ENCODE measurements at places on chromosomes 1 and 21.

DNA sequence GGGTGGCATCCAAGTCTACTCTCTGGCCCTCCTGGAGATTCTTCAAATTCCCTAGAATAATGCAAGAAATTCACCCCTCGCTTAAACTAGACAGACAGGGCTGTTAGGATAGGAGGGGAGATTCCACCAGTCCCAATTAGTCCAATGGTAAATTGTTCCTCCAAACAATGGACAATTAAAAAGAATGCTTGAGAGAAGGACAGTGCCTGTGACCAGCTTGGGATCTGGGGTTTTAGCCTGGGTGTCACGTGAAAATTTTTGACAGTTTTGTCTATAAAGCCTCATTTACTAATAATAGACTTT, 177.7 kb upstream of the RAB4A start:
- peaks cover 24% of the 10 kb centered on the region for H3K27me3 ChIP-seq
- no peak overlapping the region for H3K4me3 ChIP-seq
- no peaks in the 10 kb centered on the region for H3K36me3 ChIP-seq
- no peaks in the 10 kb centered on the region for H3K4me1 ChIP-seq

GRCh38 chr1:58928514-58928913, 144.7 kb upstream of the JUN start:
- no peak overlapping the region for H3K27ac ChIP-seq
- peaks cover 5% of the 10 kb centered on the region for H3K4me1 ChIP-seq
- H3K36me3 ChIP-seq: no peaks in the 10 kb centered on the region
- no peak overlapping the region for H3K4me3 ChIP-seq

DNA sequence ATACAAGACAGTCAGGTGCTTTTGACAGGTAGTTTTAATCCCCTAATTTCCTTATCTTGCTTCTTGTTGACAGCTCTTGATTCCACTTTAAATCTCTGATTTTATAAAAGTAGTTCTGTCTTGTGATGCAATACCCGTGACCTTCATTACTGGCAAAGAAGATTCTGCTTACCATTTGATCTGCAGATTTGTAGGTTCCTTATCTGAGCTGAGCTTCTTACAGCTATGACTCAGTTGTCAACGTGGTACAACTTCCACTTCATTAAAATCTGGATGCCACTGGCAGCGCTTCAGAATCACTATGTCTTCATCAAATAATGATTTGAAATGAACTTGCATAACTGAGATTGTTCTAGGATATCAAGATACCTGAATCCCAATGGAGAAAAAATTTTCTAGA, 543.6 kb upstream of the B3GALT2 start:
- no peaks in the 10 kb centered on the region for H3K27me3 ChIP-seq
- H3K27ac ChIP-seq: no peak overlapping the region
- no peaks in the 10 kb centered on the region for H3K36me3 ChIP-seq
- peaks cover 2% of the 10 kb centered on the region for H3K4me1 ChIP-seq
- no peak overlapping the region for H3K4me3 ChIP-seq

DNA sequence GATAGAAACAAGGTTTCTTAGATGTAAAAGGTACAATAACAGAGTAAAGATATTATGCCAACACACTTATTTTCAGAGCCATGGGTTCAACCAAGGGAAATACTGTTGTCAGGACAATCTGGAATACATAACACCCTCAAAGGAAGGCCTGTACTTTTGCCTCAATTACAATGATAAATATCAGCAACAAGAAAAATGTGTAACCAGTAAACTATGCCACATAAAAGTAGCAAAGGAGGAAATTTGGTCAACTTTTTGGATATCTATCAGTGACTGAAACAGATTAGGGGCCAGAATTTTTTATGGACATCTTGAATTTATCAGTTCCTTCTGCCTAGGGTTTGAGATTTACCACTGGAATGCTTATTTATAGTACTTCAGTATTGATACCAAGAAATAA, 24.6 kb upstream of the RAP1GAP start:
- no peak overlapping the region for H3K4me3 ChIP-seq
- no peaks in the 10 kb centered on the region for H3K27me3 ChIP-seq
- DNase-seq: no peak
- no peak overlapping the region for H3K27ac ChIP-seq
- H3K36me3 ChIP-seq: peaks cover 27% of the 10 kb centered on the region

DNA sequence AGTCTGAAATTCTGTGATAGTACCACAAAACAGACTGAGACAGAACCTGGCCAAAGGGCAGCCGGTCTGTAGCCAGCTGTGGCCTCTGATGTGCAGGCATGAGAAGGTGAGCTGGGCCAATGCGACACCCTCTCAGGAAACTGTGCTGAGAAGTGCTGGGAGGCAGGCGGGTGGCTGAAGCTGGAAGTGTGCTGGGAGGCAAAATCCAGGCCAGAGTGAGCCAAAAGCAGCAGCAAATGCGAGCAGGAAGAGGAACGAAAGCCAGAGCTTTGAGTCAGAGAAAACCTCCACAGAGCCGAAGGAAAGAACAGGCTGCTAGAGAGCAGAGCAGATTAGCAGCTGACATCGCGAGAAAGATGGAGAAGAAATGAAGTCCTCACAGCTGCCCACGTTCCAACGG, 10.2 kb upstream of the ATP13A2 start:
- H3K36me3 ChIP-seq: peaks cover 60% of the 10 kb centered on the region
- DNase-seq: no peak
- no peaks in the 10 kb centered on the region for H3K27me3 ChIP-seq
- H3K27ac ChIP-seq: no peak overlapping the region
- no peaks in the 10 kb centered on the region for H3K4me1 ChIP-seq
- no peak overlapping the region for H3K4me3 ChIP-seq

DNA sequence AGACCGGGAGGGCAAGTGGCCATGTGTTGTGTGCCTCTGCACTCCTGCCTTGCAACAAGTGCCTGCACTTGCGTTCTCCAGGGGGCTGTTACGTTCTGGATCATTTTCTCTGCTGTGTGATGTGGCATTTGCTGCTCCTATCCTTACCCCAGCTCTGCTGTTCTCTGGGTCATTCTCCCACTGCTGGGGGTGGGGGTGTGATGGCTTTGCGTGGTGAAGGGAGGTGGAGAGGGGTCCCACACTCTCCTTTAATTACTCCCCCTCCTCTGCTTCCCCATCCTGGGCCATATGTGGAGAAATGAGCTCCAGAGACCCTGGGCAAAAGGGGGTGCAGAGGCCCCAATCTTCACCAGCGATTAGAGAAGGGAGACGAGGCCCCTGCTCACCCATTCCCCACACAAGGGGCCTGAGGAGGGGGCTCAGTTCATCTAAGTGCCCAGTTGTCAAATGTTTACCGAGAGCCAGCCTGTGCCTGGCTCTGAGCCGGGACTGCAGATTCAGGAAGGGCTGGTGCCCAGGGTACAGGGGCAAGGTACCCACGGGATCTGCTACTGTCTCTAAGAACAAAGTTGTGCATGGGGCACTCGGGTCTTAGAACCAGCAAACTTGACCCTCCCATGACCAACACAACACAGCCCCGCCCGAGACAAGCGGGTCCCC, 355.4 kb downstream of the PTPRU start:
- no peak overlapping the region for H3K4me3 ChIP-seq
- H3K27ac ChIP-seq: no peak overlapping the region
- no peak for DNase-seq

GRCh38 chr1:151828921-151829320, 2.7 kb downstream of the RORC start:
- peaks cover 57% of the 10 kb centered on the region for H3K27me3 ChIP-seq
- H3K27ac ChIP-seq: no peak overlapping the region
- H3K4me3 ChIP-seq: no peak overlapping the region
- peak; percentile 11 for DNase-seq

DNA sequence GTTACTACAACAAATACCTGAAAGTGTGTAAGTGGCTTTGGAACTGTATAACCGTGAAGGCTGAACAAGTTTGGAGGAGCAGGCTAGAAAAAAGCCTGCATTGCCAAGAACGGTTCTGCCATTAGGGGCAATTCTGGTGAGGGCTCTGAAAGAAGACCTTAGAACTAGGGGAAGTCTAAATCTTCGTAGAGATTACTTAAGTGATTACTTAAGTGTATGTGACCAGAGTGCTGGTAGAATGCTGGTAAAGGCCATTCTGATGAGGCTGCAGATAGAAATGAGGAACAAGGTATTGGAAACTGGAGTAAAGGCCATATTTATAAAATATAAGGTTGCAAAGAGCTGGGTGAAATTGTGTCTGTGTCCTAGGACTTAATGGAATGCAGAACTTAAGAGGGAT, 158.0 kb downstream of the CLIC6 start:
- H3K36me3 ChIP-seq: peaks cover 50% of the 10 kb centered on the region
- no peak for DNase-seq
- no peak overlapping the region for H3K27ac ChIP-seq
- no peaks in the 10 kb centered on the region for H3K4me1 ChIP-seq

DNA sequence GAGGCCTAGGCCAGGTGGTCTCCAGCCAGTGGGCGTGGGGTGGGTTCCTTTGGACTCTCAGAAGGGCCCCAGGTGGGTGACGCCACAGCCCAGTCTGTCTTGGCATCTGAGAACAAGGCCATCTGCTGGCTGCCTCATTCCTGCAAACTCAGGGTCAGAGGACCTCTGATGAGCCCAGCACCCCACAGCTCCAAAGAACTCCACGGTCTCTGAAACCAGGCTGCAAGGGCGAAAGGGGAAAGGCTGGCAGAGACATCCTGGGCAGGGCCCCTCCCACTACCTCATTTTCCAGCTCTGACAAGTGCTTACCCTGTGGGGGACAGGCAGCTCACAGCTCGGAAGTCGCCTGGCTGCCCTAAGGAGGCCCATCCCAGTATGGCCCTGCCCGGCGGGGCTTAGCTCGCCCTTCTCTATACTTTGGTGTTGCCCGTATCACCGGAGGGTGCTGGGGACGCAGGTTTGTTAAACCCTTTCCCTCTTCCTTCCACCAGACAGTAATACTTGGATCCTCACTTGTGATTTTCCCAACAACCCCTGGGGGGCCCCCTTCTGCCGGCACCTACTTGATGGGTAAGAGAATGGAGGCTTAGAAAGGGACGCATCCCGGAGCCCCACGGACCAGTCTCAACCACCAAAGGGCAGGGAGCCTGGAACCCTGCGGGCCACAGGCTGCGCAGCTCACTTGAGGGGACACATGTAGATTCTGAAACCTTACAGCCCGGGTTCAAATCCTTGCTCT, 10.9 kb upstream of the EDN2 start:
- peak; percentile 21 for DNase-seq
- H3K4me3 ChIP-seq: no peak overlapping the region
- no peaks in the 10 kb centered on the region for H3K36me3 ChIP-seq

GRCh38 chr1:223326776-223327175, 37.2 kb downstream of the SUSD4 start:
- H3K27me3 ChIP-seq: peaks cover 12% of the 10 kb centered on the region
- DNase-seq: peak; percentile 59
- peaks cover under 1% of the 10 kb centered on the region for H3K4me1 ChIP-seq
- no peaks in the 10 kb centered on the region for H3K36me3 ChIP-seq
- no peak overlapping the region for H3K27ac ChIP-seq

GRCh38 chr1:58778385-58779000, 5.4 kb downstream of the JUN start:
- peaks cover 17% of the 10 kb centered on the region for H3K36me3 ChIP-seq
- peaks cover under 1% of the 10 kb centered on the region for H3K4me1 ChIP-seq
- H3K27ac ChIP-seq: no peak overlapping the region

GRCh38 chr1:179742717-179743678, at the start of gene FAM163A:
Gene FAM163A (plus strand): TSS chr1:179743291. CDS start chr1:179813098, 69,807 bp downstream.
- H3K4me3 ChIP-seq: no peak within 1 kb of the TSS
- no peak within 1 kb of the TSS for H3K27ac ChIP-seq
- peaks cover 66% of the 10 kb centered on the region for H3K27me3 ChIP-seq
- H3K36me3 ChIP-seq: no peaks in the 10 kb centered on the region
- DNase-seq: no peak

- H3K27ac ChIP-seq: no peak overlapping the region
- peaks cover 39% of the 10 kb centered on the region for H3K4me1 ChIP-seq
- no peak overlapping the region for H3K4me3 ChIP-seq
- no peaks in the 10 kb centered on the region for H3K27me3 ChIP-seq
- H3K36me3 ChIP-seq: peaks cover 8% of the 10 kb centered on the region
These were observed 13.3 kb downstream of the MAPKAPK2 start for GRCh38 chr1:206698011-206698410.

DNA sequence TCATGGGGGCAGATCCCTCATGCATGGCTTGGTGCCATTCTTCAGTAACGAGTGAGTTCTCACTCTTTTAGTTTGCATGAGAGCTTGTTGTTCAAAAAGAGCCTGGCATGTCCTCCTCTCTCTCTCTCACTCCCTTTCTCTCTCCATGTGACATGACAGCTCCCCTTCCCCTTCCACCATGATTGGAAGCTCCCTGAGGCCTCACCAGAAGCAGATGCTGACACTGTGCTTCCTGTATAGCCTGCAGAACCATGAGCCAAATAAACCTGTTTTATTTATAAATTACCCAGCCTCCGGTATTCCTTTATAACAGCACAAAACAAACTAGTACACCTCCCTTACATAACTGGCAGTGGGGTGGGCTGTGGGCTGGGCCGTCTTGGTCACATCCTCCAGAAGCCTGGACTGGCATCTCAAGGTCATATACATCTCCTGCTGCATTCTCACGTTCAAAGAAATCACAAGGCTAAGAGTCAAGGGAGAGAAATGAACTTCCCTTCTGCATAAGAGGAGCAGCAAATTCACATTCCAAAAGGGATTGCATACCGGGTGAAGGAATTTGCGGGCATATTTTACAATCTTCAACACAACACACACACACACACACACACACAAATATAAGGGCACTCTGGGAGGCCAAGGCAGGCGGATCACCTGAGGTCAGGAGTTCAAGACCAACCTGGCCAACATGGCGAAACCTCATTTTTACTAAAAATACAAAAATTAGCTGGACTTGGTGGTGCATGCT, 2.3 kb upstream of the CCSAP start:
- no peak overlapping the region for H3K27ac ChIP-seq
- H3K27me3 ChIP-seq: peaks cover 17% of the 10 kb centered on the region
- H3K36me3 ChIP-seq: no peaks in the 10 kb centered on the region
- no peak overlapping the region for H3K4me3 ChIP-seq
- DNase-seq: peak; percentile 13

DNA sequence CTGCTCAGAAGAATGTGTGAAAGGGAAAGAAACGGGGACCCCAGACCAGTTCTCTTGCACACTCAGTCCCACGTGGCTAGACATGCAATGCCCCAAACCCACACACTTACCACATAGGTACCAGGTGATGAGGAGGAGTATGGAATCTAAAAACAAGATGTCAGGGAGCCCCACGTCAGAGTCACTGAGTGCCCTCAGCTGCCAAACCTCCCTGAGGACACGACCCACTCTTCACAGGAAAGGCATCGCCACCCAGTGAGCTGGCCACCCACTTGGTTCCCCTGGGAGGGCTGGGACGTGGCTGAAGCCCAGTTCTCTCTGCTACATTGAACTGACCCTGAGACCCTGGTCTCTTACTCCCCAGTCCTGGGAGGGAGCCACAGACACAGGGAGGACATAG, 41.4 kb downstream of the MRPL37 start:
- DNase-seq: no peak
- no peak overlapping the region for H3K4me3 ChIP-seq
- H3K36me3 ChIP-seq: peaks cover 77% of the 10 kb centered on the region
- H3K27me3 ChIP-seq: no peaks in the 10 kb centered on the region

- no peak for DNase-seq
- H3K4me3 ChIP-seq: no peak overlapping the region
- no peaks in the 10 kb centered on the region for H3K36me3 ChIP-seq
- no peaks in the 10 kb centered on the region for H3K4me1 ChIP-seq
These were observed 48.9 kb upstream of the GADD45A start for GRCh38 chr1:67636146-67636545.

GRCh38 chr1:219330669-219331068, 157.0 kb downstream of the LYPLAL1 start:
- H3K27ac ChIP-seq: no peak overlapping the region
- H3K4me3 ChIP-seq: no peak overlapping the region
- H3K4me1 ChIP-seq: no peaks in the 10 kb centered on the region
- no peaks in the 10 kb centered on the region for H3K27me3 ChIP-seq
- DNase-seq: no peak

All from IMR-90 (cell line).